Activated CD4-positive, CD25-positive, alpha-beta regulatory T cell treated with anti-CD3 and anti-CD28 coated beads, Interleukin-2, amount 50 U/mL, for 72 hours (primary cell): ENCODE measurements at places on chromosomes 5 and 9.

- no peak for DNase-seq
Measured at GRCh38 chr9:107219486-107220077, 63.5 kb upstream of the RAD23B start.

GRCh38 chr5:42994555-42995359 is 45.4 kb downstream of the ANXA2R start:
- peak; percentile 86 for DNase-seq

- DNase-seq, result no peak
Measured at GRCh38 chr5:143606043-143606752, 202.7 kb upstream of the NR3C1 start.

DNA sequence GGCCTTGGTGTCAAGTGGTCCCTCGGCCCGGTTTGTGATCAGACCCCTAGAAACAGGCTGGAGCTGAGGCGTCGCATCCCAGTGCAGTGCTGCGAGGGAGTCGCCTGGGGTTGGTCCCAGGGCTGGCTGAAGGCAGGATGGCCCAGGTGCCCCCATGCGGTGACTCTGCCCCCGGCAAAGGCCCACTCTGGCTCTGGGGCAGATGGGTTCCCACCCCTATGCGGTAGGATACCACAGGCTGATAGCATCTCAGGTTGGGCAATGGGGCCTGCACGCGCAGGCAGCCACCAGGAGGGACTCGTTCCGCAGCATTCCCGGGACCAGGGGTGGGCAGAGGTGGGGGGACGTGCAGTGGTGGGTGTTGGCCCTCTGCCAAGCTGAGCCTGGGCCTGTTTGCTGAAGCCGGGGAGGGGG is 86.0 kb downstream of the RXRA start:
- no peak for DNase-seq

GRCh38 chr5:77180167-77181081 is 30.1 kb upstream of the PDE8B start:
- DNase-seq, result no peak

- peak; percentile 63 for DNase-seq
Measured at GRCh38 chr5:6820851-6821479, 107.7 kb downstream of the TENT4A start.

DNA sequence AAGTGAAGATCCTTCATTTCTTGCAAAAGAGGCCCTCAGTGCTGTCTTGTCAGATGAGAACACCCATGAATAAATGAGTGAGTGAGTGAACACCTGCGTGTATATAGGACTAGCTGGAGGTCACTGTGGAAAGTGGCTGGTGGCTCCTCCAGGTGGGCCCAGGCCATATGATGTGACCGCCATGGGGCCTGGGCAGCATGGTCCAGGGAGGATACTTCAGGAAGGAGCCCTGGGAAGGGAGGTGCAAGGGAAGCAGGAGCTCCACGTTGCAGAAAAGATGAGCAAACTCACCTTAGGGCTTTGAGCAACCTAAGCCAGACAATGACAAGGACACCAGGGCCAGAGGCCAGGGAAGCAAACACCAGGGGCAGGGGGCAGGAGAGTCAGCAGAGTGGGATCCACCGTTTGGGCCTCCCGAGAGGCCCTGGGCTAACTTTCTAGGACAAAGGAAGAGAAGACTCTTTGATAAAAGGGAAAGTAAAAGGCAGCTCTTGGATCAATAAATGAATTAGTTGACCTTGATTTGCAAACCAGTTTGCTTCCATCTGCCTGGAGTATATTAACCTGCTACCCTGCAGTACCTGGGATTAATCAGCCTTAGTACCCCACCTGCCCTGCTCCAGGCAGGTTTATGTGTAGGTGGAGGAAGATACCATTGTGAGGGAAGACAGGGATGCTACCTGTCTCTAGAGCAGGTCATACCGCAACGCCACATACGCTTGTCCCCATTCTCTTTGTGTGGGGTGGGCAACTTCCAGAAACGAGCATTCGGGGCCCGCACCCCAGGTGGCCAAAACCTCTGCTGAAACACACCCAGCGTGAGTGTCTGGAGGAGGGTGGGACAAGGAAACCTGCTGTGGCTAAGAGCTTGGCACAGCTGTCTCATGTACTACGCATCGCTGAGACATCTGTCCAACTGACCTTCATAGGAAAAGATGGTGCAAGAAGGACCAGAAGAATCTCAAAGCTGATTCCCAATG is 51.4 kb upstream of the OLFM1 start:
- no peak for DNase-seq

DNA sequence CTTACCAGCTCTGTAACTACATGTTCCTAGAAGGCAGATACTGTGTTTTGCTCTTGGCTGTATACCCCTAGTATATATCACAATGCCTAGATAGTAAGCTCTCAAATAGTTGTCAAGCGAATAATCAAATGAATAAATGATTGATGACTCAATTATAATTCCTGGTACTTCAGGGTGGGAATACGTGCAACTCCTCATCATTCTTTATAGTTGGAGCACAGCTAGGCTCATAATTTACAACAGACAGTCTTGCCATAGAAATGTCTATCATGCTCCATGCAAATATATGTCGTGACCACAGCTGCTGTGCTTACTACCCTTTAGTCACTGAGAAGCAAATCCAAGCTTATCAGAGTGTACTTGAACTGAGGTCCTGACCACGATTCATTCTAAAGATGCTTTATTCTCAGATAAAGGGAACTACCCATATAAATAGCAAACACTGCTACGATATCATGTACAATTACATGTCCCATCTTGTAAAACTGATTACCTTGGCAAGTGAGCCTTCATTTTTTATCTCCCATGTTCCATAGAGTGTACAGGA is 52.1 kb downstream of the STRBP start:
- no peak for DNase-seq

DNA sequence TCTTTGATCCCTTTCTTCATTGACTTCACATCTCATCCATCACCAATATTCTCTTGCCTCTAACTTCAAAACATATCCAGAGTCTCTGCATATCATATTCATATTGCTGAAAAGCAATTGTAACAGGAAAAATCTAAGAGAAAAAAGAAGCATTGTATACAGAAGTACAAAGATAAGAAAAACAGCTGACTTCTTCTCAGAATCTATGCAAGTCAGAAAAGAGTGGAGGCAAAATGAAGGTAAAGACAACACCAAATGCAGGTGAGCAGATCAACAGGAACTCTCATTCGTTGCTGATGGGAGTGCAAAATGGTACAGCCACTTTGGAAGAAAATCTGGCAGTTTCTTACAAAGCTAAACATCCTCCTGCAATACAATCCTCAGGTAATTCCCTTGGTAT is 155.6 kb downstream of the PHF2 start:
- no peak for DNase-seq

DNA sequence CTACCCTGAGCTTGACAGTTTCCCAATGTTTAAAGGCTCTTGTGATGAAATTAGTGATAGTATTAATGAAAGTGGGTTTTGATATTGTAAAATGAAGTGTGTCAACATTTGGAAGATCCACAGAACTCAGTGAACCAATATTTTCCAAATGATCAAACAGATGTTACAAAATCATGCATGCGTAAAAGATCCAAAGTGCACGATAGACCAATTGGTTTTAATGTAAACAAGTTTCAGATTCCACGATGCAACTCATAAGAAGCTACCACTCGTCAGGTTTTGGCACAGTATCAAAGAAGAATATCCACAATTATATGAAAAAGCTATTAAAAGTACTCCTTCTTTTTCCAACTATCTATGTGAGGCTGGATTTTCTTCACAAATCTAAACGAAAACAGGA is 82.3 kb downstream of the SLC38A9 start:
- DNase-seq, result no peak

DNA sequence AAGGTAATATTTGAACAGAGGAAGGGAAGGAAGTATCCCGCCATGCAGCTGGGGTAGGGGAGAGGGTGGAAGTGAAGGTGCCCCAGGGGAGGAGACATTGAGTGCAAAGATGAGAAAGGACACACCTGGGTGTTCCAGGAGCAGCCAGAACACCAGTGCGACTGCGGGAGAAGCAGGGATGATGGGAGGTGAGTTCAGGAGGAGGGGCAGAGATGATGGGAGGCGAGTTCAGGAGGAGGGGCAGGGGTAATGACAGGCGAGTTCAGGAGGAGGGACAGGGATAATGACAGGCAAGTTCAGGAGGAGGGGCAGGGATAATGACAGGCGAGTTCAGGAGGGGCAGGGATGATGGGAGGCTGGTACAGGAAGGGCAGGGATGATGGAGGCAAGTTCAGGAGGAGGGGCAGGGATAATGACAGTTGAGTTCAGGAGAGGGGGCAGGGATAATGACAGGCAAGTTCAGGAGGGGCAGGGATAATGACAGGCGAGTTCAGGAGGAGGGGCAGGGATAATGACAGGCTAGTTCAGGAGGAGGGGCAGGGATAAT is 17.2 kb upstream of the SPOCK1 start:
- no peak for DNase-seq

DNA sequence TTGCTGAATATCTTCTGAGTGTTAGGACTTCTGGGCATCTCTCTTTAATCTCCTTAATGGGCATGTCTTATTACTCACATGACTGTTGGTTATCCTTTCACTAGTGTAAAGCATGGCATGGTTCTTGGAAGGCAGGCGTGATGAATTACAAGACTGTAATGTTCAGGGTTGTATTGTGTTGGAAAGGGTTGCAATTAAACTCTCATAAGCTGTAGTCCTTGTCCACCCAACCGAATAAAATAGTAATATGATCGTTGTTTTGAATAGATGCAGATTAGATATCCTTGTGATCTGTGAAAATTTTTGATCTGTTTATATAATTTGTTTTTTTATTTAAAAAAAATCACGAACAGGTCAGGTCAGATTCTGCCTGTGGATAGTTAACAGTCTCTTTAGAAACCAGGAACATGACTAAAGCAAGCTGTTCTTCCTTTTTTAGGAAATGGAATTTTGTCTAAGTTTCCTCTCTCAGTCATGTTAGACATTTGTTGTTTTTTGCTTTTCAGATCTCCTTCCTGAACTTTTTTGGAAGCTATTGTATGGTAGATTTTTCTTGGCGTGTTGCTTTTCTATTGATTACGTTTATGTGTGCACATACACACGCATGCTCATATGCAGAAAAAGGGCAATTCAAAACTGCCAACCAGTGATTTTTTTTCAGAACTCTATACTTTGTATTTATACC is 121.8 kb downstream of the ARHGEF28 start:
- no peak for DNase-seq

DNA sequence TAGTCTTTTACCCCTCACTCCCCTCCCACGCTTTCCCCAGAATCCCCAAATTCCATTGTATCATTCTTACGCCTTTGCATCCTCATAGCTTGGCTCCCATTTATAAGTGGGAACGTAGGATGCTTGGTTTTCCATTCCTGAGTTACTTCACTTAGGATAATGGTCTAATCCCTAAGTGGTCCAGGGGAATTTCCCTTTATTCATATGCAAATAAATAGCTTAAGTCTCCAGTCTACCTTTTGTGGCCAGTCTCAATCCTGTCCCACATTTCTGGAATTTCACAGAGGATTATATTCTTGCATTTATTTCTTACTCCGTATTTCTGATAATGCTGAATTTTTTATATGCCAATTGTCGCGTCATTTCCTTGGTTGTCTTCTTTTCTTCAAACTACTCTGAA is 245.6 kb upstream of the DAB2 start:
- DNase-seq, result no peak

- DNase-seq, result no peak
Measured at GRCh38 chr9:97319395-97319794, 11.9 kb downstream of the CCDC180 start.

- DNase-seq, result no peak
Measured at GRCh38 chr9:4596165-4596922, 65.8 kb upstream of the PLPP6 start.

- no peak for DNase-seq
Measured at GRCh38 chr9:131094622-131095021, 1.7 kb upstream of the AIF1L start.

- no peak for DNase-seq
Measured at GRCh38 chr5:136194576-136194975, 1.6 kb upstream of the SMIM32 start.

- no peak for DNase-seq
Measured at GRCh38 chr5:124524552-124525232, 221.7 kb downstream of the ZNF608 start.

DNA sequence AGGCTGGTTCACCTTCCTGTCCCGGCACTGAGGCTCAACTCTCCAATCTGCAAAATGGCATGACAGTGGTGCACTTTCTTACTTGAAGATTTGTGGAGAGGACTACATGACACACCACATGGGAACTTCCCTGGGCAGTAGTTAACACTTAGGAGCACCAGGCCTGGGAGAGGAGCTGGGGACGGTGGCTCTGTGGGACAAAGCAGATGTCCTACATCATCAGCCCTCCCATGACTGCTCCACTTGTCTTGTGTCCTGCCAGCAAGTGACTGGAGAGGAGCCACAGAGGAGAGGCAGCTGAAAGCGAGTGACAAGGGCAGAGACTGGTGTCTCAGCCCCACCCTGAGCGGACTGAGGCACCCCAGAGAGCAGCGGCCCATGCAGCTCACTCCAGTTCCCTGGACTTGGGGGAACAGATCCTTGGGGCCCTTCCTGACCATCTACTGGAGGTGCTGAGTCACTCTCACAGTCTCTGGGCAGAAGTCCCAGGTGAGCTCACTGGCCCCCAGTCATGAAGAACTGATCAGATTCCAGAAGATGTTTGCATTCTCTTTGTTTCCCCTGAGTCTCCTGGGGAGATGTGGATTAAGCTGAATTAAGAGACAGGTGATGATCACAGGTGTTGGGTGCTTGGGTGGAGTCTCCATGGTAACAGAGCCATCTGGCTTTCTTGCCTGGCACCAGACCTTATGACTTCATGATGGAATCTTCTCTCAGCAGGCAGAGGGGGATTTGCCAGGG is 13.2 kb upstream of the SLC25A48 start:
- DNase-seq, result no peak

DNA sequence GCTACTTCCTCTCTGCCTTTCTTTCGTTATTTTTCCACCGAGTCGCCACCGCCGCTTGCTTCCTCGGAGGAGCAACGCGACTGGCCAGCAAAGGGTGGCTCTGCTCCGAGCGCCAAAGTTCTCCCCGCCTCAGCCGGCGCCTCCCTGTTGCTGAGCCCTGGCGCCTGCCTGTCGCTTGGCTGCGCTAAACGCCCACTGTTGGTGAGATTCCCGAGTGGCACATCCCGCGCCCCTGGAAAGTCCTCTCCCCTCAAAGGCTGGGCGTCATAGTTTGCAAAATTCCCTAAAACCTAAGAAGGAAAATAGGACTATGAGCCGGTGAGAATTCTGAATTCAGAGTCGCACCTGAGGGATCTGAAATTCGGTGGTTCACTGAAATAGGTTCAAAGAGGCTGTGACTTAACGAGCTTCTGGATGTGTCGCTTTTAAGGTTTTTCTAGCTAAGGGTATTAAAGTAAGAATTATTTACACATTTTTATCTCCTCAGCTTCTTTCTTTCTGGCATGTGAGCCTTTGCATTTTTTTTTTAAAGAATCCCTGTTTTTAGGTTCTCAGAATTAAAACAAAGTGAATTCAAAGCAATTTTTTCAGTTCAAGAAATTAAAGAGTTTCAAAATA is at the start of gene GRIN3A:
Gene GRIN3A (minus strand): TSS at position 82 of the 618 bp plus-strand sequence. CDS start 668 bp downstream, outside the sequence.
- DNase-seq, result no peak

DNA sequence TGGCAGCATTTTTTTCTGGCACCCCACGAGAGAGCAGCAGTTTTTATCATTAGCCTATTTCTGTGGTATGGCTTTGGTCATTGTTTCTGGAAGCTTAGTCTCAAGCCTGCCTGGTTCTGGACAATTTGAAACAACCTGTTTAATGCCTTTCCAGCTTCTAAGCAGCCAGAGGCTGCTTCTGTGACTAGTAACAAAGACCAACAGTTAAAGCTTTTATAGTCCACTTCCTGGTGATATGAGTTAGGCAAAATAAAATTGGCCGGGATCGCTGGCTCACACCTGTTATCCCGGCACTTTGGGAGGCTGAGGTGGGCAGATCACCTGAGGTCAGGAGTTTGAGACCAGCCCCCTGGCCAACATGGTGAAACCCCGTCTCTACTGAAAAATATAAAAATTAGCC is 24.0 kb downstream of the LYRM7 start:
- no peak for DNase-seq

GRCh38 chr9:93902051-93902779 is 52.9 kb downstream of the BARX1 start:
- DNase-seq, result peak; percentile 19
